ENCODE measurements at places on chromosomes 1 and 21. TPM values are rescaled to one million over a fixed set of nuclear protein-coding genes. Genes with fewer than 3 reads are reported as not detected.

Gene SPRR2D
- polyA plus RNA-seq = not detected

Gene UBE2U
- polyA plus RNA-seq = not detected

Gene ANKRD65
- polyA plus RNA-seq = 7.1 TPM

Gene EDN2
- 3.1 TPM for polyA plus RNA-seq

Gene NTNG1
- polyA plus RNA-seq = 43.1 TPM

Gene SDC3
- 25.3 TPM for polyA plus RNA-seq

Gene TTC22
- 5.0 TPM for polyA plus RNA-seq

Measured in right renal cortex interstitium (tissue), 3 donors.